Stimulated activated CD8-positive, alpha-beta memory T cell treated with anti-CD3 and anti-CD28 coated beads, Interleukin-12 subunit alpha, Interleukin-12 subunit beta, amount 100 ng/mL, for 1 hour (primary cell): ENCODE measurements at places on chromosomes 11 and 22.

DNA sequence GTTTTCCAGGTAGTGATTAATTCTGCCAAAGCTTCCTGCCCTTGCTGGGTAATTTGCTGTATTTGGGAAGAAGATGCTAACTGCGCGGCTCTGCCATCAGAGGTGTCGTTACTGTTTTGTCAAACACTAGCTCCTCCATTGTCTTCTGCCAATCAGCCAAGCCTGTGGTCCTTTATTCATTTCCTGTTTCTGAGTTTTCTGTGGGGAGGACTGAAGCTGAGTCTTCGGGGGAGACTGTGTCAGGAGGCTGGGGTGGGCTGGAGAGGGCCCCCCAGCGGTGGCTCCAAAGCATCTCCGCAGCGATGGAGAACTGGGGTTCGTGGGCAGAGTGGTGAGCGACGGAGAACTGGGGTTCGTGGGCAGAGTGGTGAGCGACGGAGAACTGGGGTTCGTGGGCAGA, 322.9 kb upstream of the B3GAT1 start:
- DNase-seq, result no peak

DNA sequence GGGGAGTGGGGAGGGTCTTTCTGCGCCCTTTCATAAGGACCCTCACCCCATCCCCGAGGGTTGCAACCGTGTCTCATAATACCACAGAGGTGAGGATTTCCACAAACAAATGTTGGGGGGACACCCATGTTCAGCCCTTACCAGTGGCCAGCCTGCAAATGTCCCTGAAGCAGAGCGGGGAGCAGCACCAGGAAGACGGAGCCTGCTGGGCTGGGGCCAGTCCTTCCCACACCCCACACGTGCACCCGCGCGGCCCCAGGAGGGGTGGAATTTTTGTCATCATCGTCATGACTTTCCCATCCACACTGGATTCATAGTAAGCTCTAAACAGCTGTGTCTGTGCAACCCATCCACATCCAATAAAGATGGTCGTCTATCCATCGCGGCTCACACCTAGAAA, 409.8 kb downstream of the BRD1 start:
- no peak for DNase-seq

GRCh38 chr22:35384527-35384926, 3.6 kb downstream of the HMOX1 start:
- no peak for DNase-seq

- DNase-seq, result no peak
These were observed at the start of gene KCNJ5 for GRCh38 chr11:128890543-128891368. KCNJ5 (plus strand) TSS chr11:128891356; CDS start chr11:128911274, 19,918 bp downstream.

DNA sequence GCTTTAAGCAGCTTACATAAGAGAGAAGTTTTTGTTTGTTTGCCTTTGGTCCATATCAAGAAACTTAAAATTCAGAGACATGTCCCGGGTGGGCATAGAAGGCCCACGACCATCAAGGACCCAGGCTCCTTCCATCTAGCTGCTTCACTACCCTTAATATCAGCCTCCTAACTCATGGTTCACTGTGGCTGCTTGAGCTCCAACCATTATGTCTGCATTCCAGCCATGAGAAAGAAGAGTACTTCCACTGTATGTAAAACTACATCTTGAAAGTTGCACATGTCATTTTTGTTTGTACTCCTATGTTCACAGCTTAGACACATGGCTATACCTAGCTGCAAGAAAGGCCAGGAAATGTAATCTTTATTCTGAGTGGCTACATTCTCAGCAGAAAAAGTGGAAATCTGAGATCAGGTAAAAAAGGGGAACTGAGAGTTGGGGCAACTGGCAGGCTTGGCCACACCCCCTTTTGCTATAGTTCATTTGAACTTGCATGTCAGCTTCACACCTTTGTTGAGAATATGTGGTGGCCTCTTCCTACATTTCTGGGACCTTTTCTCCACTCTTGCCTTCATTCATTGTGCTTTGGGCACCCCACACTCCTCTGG, 81.3 kb upstream of the TP53I11 start:
- no peak for DNase-seq

- DNase-seq, result no peak
These were observed 82.8 kb downstream of the DGCR2 start for GRCh38 chr22:19039448-19039780.

DNA sequence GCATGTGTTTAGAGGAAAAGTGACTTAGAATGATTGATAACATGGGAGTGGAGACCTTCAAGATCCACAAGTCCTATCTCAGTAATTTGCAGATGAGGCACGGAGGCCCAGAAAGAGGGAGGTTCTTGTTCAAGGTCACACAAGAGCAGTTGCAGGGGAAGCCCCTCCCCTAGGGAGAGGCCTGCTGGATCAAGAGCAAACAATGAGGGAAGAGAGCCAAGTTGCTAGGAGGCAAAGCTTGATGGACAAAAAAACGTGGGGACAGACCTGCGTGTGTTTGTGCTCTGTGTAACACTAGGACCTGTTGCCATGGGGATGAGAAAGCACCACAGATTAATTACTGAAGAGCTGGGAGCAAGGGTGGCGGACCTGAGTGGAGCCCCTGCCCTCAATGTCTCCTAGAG, 6.4 kb upstream of the MFRP start:
- DNase-seq, result no peak

GRCh38 chr11:120561286-120561685, 49.7 kb downstream of the GRIK4 start:
- no peak for DNase-seq

DNA sequence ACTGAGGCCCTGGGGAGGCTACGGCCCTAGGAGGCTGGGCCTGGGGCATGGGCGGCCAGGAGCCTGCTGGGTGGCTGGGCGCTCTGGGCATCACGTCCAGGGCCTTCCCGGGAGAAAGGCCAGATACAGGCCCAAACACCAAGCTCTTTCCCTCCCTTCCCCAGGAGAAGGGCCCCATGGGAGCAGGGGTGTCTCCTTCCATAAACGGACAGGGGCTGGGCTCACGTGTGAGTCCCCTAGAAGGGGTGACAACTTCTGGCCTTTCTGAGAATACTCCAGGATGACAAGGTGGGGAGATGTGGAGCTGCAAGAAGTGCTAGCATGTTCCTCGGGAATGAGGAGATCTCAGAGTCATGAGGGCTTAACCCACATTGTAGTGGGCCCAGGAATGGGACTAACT, 19.5 kb upstream of the SYT8 start:
- DNase-seq, result no peak

- DNase-seq, result no peak
These were observed 5.5 kb upstream of the APOL3 start for GRCh38 chr22:36166086-36166485.

GRCh38 chr22:45105281-45105702, 58.4 kb upstream of the NUP50 start:
- no peak for DNase-seq

DNA sequence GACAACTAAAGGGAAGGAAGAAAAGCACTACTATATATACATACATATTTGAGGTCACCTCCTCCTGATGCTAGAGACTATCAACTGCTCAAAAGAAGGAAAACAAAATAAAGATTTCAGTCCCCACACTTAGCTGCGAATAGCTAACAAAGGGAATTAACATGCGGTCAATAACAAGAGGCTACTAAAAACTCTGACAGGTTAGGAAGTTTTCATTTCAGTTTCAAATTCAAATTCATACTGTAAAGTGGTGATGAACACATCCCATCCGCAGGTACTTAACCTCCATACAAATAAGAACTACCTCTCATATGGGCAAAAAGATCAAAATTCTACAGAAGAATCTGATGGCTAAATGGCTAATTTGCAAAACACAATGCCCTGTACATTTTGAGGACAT, 2.6 kb downstream of the NAP1L4 start:
- DNase-seq, result no peak

DNA sequence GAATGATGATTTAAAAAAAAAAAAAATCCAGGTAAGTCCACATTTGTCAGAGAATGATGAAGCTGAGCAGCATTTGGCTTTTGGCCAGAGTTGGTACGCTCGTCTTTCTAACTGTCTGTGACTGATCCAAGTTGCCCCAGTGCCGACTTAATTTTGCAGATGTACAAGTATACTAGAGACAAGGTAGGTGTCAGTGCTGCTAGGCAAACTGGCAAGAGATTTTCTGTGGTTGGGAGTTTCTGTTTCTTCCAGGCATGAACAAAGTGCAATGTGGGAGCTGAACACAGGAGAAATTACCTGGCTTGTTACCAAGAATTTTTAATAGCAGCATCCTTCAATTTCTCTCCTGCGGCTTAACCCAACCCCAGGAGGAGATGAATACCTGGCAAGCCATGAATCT, 307.7 kb downstream of the BUD13 start:
- no peak for DNase-seq

DNA sequence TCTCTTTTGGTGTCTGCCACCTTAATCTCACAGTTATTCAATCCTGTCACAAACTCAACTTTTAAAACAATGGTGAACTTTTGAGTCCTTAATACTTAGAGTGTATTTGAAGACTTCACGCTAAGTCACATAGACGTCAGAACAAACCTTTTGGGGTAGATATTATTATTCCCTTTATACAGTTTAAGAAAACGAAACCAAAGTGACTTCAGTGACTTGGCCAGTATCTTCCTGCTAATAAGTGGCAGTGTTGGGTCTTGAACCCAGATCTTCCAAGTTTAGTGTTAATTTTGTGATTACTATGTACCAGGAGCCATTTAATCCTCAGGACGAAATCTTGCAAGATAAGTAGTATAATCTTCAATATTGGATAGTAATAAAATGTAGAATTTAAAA, 691 bp downstream of the CEP295 start:
- no peak for DNase-seq

- DNase-seq, result no peak
These were observed 14.6 kb downstream of the GLB1L2 start for GRCh38 chr11:134346101-134346975.

- no peak for DNase-seq
These were observed 10.8 kb downstream of the PRR5L start for GRCh38 chr11:36306888-36307287.

- no peak for DNase-seq
These were observed 69.6 kb upstream of the TEAD1 start for GRCh38 chr11:12604557-12605153.

- no peak for DNase-seq
These were observed 43.9 kb upstream of the BID start for GRCh38 chr22:17818180-17818579.

- DNase-seq, result no peak
These were observed 57.5 kb downstream of the GRK3 start for GRCh38 chr22:25621986-25622385.

DNA sequence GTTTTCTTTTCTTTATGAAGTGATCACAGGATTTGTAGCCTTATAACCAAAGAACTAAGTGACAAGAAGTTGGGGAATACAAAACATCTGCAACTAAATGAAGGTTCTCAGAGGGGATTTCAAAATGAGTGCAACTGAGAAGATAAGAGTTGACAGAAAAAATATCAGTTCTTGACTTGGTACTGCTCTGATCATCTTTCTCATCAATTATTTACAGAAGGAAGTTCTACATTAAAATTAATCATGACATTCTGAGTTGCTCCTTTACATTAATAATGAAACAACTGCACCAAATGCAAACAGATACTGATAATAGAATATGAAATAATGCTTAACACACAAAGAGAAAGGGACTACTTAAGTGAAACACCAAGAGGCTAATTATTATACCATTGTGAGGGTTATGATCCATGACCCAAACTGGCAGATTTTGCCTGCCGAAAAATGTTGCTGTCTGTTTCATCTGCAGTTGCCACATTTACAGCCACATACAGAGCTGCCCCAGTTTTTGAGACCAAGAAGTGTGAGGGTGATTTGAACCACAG, 561.9 kb upstream of the ANO5 start:
- DNase-seq, result no peak

- peak; percentile 37 for DNase-seq
These were observed 14.8 kb downstream of the EXT2 start for GRCh38 chr11:44110231-44110679.

DNA sequence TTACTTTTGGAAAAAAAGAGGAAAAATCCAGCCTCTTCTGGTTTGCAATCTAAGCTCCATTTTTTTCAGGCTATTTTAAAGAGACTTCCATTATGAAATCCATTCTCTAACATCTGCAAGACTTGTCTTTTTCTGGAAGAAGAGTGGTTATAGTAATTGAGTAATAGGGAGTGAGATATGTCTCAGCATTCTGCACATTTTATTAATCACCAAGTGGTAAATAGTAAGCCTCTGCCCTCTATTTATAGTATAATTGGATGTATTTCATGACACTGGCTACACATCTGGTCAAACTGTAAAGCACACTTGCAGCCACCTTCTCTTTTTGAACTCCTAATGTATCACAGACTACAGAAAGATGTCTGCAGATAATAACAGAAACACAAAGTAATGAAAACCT, 391.1 kb downstream of the ETS1 start:
- no peak for DNase-seq

DNA sequence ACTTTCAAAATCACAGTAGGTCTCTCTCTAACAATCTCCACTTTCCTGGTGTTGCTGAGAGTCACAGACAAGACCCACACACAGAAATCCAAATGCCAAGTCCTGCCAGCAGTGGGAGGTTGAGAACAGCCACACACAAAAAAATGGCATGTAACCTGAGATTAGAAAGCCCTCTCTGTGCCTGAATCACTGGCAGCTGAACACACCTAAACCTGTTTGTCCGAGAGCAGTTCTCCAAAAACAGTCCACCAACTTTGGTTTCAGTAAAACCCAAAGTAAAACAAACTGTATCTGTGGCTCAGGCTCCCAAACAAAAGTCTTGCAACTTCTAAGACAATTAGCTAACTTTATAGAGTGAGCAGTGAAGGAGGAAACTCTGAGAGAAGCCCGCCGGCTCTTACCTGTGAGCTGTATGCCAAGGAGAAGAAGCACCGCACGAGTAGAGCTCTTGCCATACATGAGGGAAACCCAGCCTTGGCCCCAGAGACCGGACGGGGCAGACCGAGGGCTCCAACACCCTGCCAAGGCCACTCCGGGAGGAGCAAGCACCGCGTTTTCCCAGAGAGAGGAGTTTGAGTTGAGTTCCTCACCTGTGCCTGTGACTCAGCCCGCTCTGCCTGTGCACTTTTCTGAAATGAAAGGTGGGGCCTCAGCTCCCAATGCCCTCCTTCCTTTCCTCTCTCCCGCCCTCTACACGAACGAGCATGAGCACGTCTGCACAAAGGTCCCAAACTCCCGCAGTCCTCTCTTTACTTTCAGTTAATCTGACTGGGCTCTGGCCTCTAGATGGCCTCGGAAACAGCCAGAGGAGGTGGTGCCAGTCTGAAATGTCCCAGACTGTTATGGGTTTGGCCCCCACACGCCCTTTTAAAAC, at the start of gene MPZL2:
Gene MPZL2, minus strand, starts transcription at position 603 of the 874 bp plus-strand sequence. Its CDS starts 144 bp downstream, at position 459.
- no peak for DNase-seq

DNA sequence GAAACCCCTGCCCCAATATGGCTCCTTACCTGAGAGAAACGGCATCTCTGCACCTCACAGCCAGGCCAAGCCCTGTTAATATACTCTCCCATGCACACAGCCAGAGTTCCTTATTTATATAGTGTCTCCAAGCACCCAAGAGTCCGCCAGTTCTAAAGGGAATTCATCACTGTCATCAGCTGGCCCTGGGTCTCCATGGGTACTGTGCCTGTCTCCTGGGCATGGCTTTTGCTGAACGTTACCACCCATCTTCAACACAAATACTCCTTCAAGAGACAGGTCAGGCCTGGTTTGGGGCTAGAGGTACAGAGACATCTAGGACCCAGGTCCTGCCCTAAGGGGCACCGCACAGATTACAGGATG, 1.6 kb upstream of the ATG16L2 start:
- no peak for DNase-seq
